ENCODE measurements at places on chromosomes 2 and 18. TPM values are rescaled to one million over a fixed set of nuclear protein-coding genes. Genes with fewer than 3 reads are reported as not detected.
A peak's percentile ranks its signal among the peaks of the same experiment; 100 is the strongest.

DNA sequence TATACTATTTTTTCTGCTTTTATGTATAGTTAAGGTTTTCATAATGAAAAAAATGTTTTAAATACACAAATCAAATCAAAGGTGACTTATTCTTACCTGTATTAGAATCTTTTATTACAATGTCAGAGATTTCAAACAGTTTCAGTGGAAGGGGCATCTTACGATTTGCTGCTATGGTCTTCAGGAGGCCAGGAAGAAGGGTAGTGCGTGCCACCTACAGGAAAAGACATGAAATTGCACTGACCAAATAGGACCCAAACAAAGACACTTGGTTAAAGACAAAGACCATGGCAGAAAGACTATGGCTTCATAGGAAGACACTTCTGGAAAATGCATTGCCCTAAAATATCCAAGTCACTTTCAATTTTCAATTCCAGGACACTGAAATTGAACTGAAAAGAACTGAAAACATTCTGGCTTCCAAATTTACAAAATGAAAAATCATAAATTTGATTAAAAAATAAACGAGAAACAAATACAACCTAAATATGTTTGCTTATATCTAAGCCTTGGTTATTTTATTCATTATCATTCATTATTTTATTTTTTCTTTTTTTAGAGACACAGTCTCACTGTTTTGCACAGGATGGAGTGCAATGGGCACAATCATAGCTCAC is 42.1 kb downstream of the FARSB start:
- H3K27me3 ChIP-seq: no peaks in the 10 kb centered on the region
- H3K27ac ChIP-seq: no peak overlapping the region
- no peaks in the 10 kb centered on the region for H3K4me1 ChIP-seq
- no peak overlapping the region for H3K4me3 ChIP-seq

DNA sequence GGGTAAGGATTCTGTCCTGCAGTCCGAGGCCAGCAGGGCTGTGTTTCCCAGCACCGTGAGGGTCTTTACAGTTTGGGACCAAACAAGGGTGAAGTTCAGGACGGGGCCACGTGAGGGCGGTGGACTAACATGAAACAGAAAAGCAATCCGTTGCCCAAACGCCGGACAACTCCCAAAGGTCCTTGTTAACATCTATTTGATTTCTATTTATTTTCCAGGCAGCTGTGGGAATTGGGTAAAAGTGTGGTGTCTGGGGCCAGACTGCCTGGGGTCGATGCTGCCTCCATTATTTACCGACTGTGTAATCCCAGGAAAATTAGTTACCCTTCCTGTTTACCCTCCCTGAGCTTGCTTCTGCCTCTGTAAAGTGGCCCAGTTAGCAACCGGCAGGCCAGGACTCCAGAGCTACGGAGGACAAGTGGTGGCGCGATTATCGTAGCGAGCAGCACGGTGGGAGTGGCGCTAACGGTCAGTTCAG is 66.3 kb upstream of the TCF7L1 start:
- H3K4me1 ChIP-seq: no peaks in the 10 kb centered on the region
- no peak overlapping the region for H3K27ac ChIP-seq
- DNase-seq: peak; percentile 61
- peaks cover 5% of the 10 kb centered on the region for H3K27me3 ChIP-seq
- peak overlapping the region; percentile 32 for H3K4me3 ChIP-seq

DNA sequence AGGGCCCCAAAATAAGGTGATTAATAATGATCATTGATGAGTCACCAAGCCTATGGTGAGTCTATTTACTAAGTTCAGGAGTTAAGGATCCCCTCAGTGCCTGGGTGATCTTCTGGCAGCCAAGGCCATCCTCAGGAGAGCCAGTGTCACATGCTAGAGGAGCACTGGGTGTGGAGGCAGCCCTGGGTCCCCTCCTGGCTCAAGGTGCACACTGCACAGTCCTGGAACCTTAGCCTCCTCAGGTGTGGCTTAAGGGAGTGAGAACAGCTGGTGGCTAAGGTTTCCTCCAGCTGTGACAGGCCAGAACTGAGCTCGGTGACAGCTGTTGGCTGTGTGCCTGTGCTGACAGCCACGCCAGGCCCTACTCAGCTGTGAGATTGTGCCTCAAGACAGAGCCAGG is 52.1 kb upstream of the ACAA2 start:
- DNase-seq: no peak
- no peaks in the 10 kb centered on the region for H3K4me1 ChIP-seq
- no peak overlapping the region for H3K4me3 ChIP-seq
- H3K27me3 ChIP-seq: no peaks in the 10 kb centered on the region
- no peak overlapping the region for H3K27ac ChIP-seq

GRCh38 chr2:74373221-74373676 is 6.9 kb downstream of the DCTN1 start:
- H3K4me3 ChIP-seq: no peak overlapping the region
- H3K36me3 ChIP-seq: peaks cover 26% of the 10 kb centered on the region
- no peaks in the 10 kb centered on the region for H3K27me3 ChIP-seq

DNA sequence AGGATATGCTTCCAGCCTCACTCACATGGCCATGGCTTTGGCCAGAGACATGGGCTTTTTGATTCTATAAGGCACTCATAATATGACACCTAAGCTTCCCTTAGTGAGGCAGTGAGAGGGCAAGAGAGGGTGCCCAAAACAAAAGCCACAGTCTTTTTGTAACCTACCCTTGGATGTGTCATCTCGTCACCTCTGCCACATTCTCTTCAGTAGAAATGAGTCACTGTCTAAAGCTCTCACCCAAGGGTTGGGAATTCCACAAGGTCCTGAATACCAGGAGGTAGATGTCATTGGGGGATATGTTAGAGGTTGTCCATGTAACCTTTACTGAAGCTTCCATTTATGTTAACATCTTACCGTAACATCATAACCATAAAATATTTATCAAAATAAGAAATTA is 108.4 kb downstream of the ALMS1 start:
- peak; percentile 72 for DNase-seq
- H3K27me3 ChIP-seq: no peaks in the 10 kb centered on the region
- H3K4me1 ChIP-seq: peaks cover 8% of the 10 kb centered on the region
- peak overlapping the region; percentile 43 for H3K27ac ChIP-seq
- no peak overlapping the region for H3K4me3 ChIP-seq

DNA sequence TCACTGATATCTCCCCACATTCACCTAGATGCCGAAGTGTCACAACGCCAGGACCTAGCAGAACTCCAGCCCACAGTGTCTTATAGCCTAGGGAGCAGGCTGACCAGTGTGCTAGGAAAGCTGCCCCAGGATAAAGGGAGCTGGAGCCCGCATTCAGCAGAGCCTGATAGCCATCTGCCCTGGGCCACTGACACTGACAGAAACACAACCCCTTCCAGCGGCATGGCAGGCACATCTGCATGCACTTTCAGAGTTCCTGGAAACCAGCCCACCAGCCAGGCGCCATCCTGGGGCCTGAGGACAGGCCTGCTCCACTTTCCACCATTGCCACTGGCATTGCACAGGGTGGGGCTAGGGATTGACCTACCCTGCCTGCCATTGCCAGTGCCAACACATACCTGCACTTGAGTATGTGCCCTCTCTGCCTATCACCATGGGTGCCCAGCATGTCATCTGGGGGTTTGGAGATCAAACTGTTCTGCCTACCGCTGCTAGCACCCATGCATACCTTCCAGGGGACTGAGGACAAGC is 290.1 kb upstream of the KLHL14 start:
- H3K4me1 ChIP-seq: no peaks in the 10 kb centered on the region
- H3K36me3 ChIP-seq: no peaks in the 10 kb centered on the region
- H3K27me3 ChIP-seq: no peaks in the 10 kb centered on the region
- H3K4me3 ChIP-seq: no peak overlapping the region

DLGAP1 gene
- 2.3 TPM for total RNA-seq

CAVIN2 gene
- 2.8 TPM for total RNA-seq

WNT10A gene
- 2.5 TPM for total RNA-seq

SOX11 gene
- total RNA-seq: 19.2 TPM
